ENCODE measurements at places on chromosomes 7 and 10. TPM values are rescaled to one million over a fixed set of nuclear protein-coding genes. Genes with fewer than 3 reads are reported as not detected.
A peak's percentile ranks its signal among the peaks of the same experiment; 100 is the strongest.

DNA sequence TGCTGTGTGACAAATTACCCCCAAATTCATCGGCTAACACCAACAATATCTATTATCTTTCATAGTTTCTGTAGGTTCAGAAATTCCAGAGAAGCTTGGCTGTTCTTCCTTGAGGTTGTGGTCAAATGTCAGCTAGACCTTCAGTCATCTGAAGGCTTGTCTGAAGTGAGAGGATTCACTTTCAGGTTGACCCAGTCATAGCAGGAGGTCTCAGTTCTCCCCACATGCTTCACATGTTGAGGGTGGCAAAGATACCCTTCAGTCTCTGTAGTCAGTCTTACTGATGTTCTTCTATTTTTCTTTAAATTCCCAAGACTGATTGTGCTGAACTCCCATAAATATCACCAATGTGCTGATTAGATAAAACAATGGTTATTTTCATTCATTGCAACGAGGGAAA, 1692.0 kb downstream of the REEP3 start:
- DNase-seq: no peak
- no peaks in the 10 kb centered on the region for H3K36me3 ChIP-seq
- H3K4me1 ChIP-seq: no peaks in the 10 kb centered on the region
- H3K27me3 ChIP-seq: no peaks in the 10 kb centered on the region
- H3K27ac ChIP-seq: no peak overlapping the region
- no peak overlapping the region for H3K4me3 ChIP-seq

- DNase-seq: no peak
- H3K27me3 ChIP-seq: no peaks in the 10 kb centered on the region
- H3K4me3 ChIP-seq: no peak overlapping the region
- peaks cover 4% of the 10 kb centered on the region for H3K4me1 ChIP-seq
Measured at GRCh38 chr7:142125256-142125955, 13.9 kb downstream of the MGAM2 start.

GRCh38 chr7:139557857-139558581, 34.5 kb downstream of the CLEC2L start:
- H3K4me1 ChIP-seq: peaks cover 3% of the 10 kb centered on the region
- no peak for DNase-seq
- no peak overlapping the region for H3K4me3 ChIP-seq
- H3K36me3 ChIP-seq: no peaks in the 10 kb centered on the region
- H3K27ac ChIP-seq: no peak overlapping the region

GRCh38 chr10:59465088-59465487, 102.7 kb upstream of the FAM13C start:
- H3K4me1 ChIP-seq: no peaks in the 10 kb centered on the region
- no peaks in the 10 kb centered on the region for H3K36me3 ChIP-seq
- no peak overlapping the region for H3K4me3 ChIP-seq
- DNase-seq: peak; percentile 29
- no peaks in the 10 kb centered on the region for H3K27me3 ChIP-seq
- no peak overlapping the region for H3K27ac ChIP-seq

GRCh38 chr7:130367088-130367755, 13.1 kb upstream of the CPA1 start:
- H3K4me1 ChIP-seq: peaks cover 38% of the 10 kb centered on the region
- no peaks in the 10 kb centered on the region for H3K27me3 ChIP-seq
- H3K27ac ChIP-seq: peak overlapping the region; percentile 80
- no peak overlapping the region for H3K4me3 ChIP-seq

DNA sequence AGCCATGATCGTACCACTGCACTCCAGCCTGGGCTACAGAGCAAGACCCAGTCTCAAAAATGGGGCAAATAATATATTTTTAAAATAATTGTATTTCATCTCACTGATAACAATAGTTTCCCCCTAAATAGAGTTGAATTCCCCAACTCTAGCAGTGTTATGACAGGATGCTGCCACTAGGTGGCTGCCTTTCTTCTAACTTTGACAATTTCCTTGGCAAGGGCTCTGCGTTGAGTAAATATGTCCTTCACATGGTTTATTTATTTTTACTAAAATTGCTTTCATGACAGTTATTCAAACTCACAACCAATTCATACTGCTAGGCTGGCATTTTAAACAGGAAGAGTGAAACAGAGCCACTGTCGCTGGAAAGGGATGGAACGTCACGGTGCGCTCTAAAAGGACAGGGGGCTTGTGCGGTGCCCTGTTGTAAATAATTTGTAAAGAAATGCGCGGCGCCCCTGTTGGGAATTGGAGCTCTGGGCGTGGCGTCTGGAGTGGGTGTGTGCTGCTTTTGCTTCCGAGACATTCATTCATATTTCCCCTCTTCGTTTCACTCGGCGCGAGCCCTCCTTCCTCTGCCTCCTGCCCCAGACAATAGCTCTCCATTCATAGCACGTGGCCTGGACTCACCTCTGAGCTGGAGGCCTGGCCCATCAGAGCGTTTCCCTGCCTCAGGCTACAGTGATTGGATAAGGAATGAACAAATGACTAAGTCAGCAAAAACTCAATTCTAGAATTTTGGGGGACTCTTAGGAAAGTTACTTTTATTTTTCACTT, 20.5 kb upstream of the PITRM1 start:
- no peaks in the 10 kb centered on the region for H3K36me3 ChIP-seq
- H3K4me1 ChIP-seq: no peaks in the 10 kb centered on the region
- H3K4me3 ChIP-seq: no peak overlapping the region
- DNase-seq: no peak
- H3K27me3 ChIP-seq: no peaks in the 10 kb centered on the region

- no peak overlapping the region for H3K27ac ChIP-seq
- H3K27me3 ChIP-seq: peaks cover 1% of the 10 kb centered on the region
- DNase-seq: no peak
- no peaks in the 10 kb centered on the region for H3K36me3 ChIP-seq
- peaks cover 19% of the 10 kb centered on the region for H3K4me1 ChIP-seq
- H3K4me3 ChIP-seq: peak overlapping the region; percentile 47
Measured at GRCh38 chr10:102230861-102231356, 4.8 kb downstream of the ELOVL3 start.

DNA sequence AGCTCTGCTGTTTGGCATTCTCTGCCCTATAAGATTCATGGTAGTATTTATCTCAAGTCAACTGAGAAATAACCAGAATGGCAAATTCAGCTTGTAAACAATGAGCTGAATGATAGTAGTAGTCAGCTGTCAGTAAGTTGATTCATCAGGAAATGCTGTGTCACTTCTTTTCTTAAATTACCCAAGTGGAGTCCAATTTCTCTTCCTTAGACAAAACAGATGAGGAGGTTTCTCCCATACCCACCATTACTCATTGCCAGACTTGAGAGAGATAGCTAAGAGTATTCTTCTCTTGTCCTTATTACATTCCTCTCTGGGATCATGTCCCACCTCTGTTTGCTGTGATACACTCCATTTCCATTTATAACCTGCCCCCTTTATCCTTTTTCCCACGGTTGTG, 159.8 kb upstream of the STEAP1 start:
- H3K4me3 ChIP-seq: no peak overlapping the region
- H3K4me1 ChIP-seq: no peaks in the 10 kb centered on the region
- DNase-seq: no peak
- H3K27ac ChIP-seq: no peak overlapping the region
- no peaks in the 10 kb centered on the region for H3K36me3 ChIP-seq

- no peak overlapping the region for H3K4me3 ChIP-seq
- peaks cover 5% of the 10 kb centered on the region for H3K4me1 ChIP-seq
- H3K36me3 ChIP-seq: peaks cover 2% of the 10 kb centered on the region
- no peak overlapping the region for H3K27ac ChIP-seq
Measured at GRCh38 chr10:87068281-87068680, 26.4 kb downstream of the GLUD1 start.

GRCh38 chr10:454860-455259, 234.6 kb downstream of the DIP2C start:
- no peaks in the 10 kb centered on the region for H3K27me3 ChIP-seq
- no peaks in the 10 kb centered on the region for H3K36me3 ChIP-seq
- peak; percentile 73 for DNase-seq
- no peak overlapping the region for H3K27ac ChIP-seq
- H3K4me1 ChIP-seq: no peaks in the 10 kb centered on the region

DNA sequence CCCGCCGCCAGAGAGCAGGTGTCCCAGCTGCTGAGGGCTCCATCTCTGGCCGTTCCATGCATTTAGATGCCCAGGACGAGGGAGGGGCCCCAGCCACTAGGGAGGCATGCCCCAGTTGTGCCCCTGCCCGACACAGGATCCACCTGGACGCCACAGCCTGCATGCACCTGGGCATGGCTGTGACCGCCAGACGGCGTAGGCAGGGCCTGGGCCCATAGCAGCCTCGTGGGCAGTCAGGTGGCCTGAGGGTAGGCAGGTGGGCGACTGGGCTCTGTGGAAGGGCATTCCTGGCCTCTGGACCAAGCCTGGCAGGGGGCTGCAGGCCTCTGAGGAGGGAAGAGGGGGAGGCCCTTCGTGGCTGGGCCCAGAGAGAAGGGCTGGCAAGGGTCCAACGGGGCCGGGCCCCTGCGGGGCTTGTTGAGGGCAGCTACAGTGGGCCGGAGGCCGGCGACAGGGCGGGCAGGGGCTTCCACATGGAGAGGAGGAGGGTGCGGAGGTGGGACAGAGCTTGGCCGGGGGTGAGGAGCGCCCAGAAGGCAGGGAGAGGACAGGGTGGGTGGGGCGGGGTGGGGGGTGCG, 76.0 kb upstream of the NKX6-2 start:
- H3K4me3 ChIP-seq: no peak overlapping the region
- H3K27me3 ChIP-seq: no peaks in the 10 kb centered on the region
- DNase-seq: no peak
- no peaks in the 10 kb centered on the region for H3K36me3 ChIP-seq

DNA sequence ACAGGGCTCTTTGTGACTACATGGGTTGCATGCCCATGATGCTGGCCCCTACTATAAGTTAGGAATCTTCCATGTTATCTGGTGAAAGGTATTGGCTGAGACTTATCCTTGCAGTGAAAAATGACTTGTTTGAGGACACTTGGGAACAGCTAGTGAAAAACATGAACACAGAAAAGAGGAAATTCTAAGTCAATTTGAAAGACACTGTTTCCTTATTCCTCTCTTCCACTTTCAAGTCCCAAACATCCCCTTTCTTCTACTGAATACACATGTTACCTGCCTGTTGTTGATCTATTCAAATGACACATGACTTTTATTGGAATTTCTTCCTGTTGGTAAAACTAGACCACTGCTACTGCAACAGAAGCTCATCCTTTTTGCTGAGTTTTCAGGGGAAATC, 29.5 kb upstream of the PRKCQ start:
- H3K4me3 ChIP-seq: no peak overlapping the region
- DNase-seq: no peak
- H3K27me3 ChIP-seq: no peaks in the 10 kb centered on the region
- no peaks in the 10 kb centered on the region for H3K4me1 ChIP-seq
- H3K36me3 ChIP-seq: no peaks in the 10 kb centered on the region

- H3K4me1 ChIP-seq: peaks cover 6% of the 10 kb centered on the region
- no peaks in the 10 kb centered on the region for H3K27me3 ChIP-seq
- H3K4me3 ChIP-seq: no peak overlapping the region
- no peak for DNase-seq
- no peak overlapping the region for H3K27ac ChIP-seq
- H3K36me3 ChIP-seq: no peaks in the 10 kb centered on the region
Measured at GRCh38 chr10:87670586-87670985, 10.9 kb downstream of the PAPSS2 start.

DNA sequence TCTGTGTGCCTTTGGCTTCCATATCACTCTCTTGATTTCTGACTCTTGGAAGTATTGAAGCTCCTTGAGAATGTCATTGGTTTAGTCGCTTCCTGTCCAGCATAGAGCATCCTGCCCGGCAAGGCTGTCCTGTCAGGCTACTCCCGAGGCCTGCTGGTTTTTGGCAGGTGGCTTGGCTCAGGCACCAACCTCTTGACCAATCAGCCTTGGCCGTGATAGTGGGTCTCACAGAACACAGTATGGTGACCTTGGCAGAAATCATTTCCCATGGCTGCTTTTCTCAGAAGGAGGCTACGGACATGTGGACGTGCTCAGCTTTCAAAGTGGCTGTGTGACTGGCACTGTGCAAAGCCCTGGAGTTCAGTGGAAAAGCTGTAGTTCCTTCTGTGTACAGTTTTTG, 516.9 kb downstream of the REEP3 start:
- no peak overlapping the region for H3K4me3 ChIP-seq
- H3K27me3 ChIP-seq: peaks cover 2% of the 10 kb centered on the region
- H3K4me1 ChIP-seq: no peaks in the 10 kb centered on the region
- H3K36me3 ChIP-seq: no peaks in the 10 kb centered on the region

DNA sequence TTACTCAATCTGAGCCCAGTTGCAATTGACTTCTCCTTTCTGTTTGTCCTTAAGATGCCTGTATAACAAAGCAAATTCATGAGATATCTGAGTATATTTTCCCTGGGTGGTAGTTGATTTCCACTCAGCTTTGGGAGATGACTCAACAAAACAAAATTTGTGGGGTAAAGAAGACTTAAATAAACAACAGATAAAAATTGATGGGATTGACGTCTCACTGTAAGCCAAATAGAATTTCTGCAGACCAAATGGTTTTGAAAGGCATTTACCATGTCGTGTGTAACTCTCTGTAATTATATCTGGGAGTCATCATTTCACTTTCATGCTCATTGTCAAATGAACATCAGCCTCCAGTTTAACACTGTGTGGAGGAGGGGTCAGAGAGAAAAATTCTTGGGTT, 255.4 kb upstream of the MYO3A start:
- no peak overlapping the region for H3K4me3 ChIP-seq
- DNase-seq: no peak
- no peaks in the 10 kb centered on the region for H3K4me1 ChIP-seq
- no peaks in the 10 kb centered on the region for H3K27me3 ChIP-seq
- no peaks in the 10 kb centered on the region for H3K36me3 ChIP-seq
- no peak overlapping the region for H3K27ac ChIP-seq

DNA sequence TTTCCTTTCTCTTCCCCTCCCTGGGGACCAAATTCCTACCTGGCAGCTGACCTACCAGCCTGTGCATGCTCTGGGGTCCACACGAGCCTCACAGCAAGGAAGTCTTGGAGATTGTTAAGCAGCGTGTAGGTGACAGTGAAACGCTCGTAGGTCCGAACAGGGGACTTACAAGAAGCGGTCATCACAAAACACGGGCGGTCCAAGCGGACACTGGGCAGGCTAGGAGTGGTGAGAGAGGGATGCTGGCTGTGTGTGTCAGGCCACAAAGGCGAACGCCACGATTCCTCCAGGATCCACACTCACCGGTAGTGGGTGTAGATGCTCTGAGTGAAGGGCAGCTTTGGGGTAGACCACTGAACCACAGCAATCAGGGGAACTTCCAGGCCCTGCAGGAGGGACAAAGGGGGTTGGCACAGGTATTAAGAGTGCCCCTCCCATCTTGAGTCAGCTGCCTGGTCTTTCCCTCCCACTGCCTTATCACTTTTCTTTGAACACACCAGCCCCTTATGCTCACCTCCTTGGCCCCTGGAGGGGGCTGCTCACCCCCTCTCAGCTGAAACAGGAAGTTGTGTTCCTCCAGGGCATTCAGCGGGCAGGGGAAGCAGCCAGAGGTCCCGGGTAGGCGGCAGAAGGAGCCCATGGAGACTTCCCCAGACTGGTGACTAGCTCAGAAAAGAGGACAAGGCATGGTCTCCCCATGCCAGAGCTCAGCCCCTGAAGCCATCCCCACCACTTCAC, 2.0 kb downstream of the TRAPPC14 start:
- no peaks in the 10 kb centered on the region for H3K36me3 ChIP-seq
- DNase-seq: no peak
- H3K27me3 ChIP-seq: no peaks in the 10 kb centered on the region

The PDLIM1 gene
- 417 TPM for total RNA-seq

The DNAH11 gene
- 2.0 TPM for total RNA-seq

The ADAM8 gene
- 16.8 TPM for total RNA-seq

The TAS2R5 gene
- total RNA-seq: 1.7 TPM

The STAM gene
- 59.1 TPM for total RNA-seq

The LIPF gene
- not detected for total RNA-seq

Measured in Caco-2 (cell line).